Mesenteric fat pad (tissue), 1 donor: ENCODE measurements at places on chromosomes 5 and 9. TPM values are rescaled to one million over a fixed set of nuclear protein-coding genes. Genes with fewer than 3 reads are reported as not detected.

The IL3 gene
- not detected for total RNA-seq

The UGT3A2 gene
- total RNA-seq: not detected

The CCL19 gene
- total RNA-seq: not detected

The MYMK gene
- total RNA-seq: not detected

- no peak for DNase-seq
Observed at GRCh38 chr9:132978451-132979131, at the start of gene GFI1B. Gene GFI1B, plus strand, starts transcription at chr9:132978694. Its CDS starts 7,985 bp downstream, at chr9:132986679.

GRCh38 chr5:67334373-67334772, 137.8 kb upstream of the CD180 start:
- no peak for DNase-seq

GRCh38 chr9:11338130-11338529, 725.3 kb upstream of the PTPRD start:
- DNase-seq: no peak

DNA sequence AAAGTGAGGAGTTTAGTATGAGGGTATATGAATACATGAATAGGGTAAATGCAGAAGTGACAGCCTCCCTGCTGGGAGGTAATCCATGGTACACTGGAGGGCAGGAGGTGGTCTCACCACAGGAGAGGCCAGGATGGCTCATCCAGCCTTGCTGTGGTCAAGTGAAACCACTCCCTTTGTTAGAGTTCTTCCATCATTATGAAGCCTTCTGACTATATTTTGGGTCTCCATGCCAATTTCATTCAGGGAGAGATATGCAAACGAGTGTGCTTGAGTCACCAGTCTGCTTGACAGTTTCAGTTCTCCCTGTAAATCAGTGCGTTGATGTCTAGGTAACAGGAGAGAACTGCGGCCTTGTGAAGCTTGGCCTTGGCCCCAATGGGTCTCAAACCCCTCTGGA, 16.4 kb downstream of the PPP3R2 start:
- no peak for DNase-seq

- DNase-seq: no peak
Observed at GRCh38 chr5:57513785-57514184, 31.2 kb upstream of the ACTBL2 start.

DNA sequence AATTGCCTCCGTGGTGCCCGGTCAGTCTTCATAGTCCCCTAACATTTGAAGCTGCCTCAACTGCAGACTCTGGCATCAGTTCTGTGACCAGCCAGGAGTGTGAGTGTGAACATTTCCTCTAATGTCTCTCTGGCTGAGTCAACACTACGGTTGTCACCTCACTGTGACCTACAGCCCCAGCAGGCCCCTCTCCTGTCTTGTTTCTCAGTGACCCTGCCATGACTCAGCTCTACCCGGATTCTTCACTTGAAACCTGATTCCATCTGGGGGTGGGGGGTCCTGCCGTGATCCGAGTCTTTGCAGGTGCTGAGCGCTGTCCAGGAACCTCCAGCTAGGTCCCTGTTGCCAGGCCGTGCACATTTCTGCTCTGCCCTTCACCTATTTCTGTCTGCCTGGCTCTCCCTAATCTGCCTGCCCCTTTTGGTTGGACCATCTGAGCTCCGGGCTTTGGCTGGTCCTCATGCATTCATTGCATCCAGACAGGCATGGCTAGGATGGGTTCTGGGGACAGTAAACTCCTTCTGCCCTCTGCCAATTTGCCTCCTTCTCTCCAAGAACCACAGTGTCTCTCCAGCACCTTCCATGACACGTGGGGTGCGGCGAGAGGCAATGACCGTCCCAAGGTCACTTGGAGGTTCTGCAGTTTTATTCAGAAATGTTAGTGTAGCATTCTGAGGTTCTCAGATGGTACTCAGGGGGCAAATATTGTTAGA, 24.2 kb downstream of the STC2 start:
- DNase-seq: no peak

DNA sequence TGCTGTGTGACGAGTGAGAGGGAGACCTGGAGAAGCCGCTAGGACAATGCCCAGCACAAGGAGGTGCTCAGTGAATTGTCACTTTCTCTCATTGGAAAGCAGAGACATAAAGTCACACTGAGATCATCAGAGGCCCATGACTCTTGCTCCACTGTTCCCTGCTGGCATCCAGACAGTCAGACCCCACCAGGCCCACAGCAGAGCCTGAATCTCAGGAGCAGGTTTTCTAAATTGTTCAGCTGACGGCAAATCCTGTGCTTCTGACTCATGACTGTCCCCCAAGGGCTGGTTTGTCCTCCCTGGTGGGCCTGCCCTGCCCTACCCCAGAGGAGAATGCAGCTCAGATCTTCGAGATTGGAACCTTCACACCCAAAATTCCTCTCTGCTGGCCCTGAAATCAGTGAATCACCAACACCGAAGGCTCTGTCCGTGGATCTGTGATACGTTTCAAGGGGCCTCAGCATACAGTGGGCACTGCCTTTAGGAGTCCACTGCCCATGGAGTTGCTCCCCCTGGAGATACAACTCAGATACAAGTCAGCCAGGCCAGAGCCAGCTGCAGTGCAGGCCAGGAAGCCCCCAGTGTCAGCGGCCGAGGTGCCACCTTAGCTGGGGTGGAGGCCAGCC, 2.7 kb downstream of the PTGES start:
- no peak for DNase-seq

- no peak for DNase-seq
Observed at GRCh38 chr9:96612966-96613589, 6.6 kb downstream of the CDC14B start.

GRCh38 chr5:10578869-10579268, 15.0 kb downstream of the ANKRD33B start:
- no peak for DNase-seq

GRCh38 chr9:34541540-34541939, 18.8 kb upstream of the ENHO start:
- DNase-seq: peak; percentile 77

GRCh38 chr5:180027459-180028089, 44.0 kb downstream of the RNF130 start:
- DNase-seq: no peak

The INSL6 gene
- total RNA-seq: not detected

DNA sequence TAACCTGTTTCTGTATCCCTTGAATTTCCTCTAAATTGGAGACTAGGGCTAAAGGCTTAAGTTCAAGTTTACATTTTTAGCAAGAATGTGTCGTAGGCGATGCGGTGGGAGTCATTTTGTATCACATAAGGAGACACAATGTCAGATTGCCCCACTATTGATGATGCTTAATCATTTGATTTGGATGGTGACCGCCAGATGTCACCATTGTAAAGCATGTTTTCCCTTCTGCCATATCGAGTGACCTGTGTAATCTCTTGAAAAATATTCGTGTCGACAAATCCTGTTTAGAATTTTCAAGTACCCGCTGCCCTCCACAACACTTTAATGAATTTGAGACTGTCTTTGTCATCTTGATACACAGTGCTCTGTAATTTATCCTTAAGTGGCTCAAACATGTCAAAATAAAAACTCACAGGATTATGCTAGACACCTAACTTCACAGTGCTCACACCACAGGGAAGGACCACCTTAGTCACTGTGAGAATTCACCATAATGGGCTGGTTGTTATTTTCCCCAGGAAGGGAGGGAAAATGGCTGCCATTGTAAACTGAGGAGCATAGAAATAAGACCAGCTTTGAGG, 34.5 kb upstream of the SLC46A2 start:
- DNase-seq: no peak

The SLC1A1 gene
- total RNA-seq: 8.2 TPM

GRCh38 chr9:114745879-114746550, 59.8 kb downstream of the TNFSF15 start:
- no peak for DNase-seq

The TRPM3 gene
- 0.48 TPM for total RNA-seq

DNA sequence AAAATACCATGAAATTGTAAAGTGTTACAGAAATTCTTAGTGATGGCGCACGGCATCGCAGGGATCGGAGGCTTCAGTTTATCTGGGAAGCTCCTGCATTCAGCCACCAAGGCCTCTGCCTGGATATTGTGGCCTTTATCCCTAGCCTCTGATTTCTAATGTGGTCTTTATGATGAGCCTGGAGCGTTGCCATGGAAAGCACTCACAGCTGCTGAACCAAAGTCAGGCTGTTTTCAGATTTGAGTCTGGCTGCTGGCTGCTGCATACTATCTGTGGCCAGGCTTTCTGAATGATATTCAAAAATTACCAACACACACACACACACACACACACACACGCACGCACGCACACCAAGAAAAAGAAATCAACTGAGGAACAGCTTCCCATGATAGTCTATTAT, 101.1 kb upstream of the ZNF366 start:
- no peak for DNase-seq

DNA sequence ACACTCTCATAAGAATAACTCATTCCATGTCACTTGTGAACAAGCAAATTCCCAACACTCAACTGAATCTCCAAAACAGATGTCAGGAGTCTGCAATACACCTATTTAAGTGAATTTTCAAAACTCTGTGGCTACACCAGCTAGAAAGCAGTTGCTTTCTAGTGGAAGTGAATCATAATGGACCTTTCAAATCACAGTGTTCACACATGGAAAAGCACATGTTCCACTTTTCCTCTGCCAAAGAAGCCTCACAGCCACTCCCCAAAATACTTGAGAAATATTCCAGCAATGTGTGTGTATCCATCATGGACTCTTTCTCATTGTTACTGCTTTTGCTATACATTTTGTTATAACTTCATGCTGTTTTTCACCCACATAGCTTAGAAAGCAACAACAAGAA, 17.4 kb downstream of the MARCHF3 start:
- DNase-seq: no peak

- no peak for DNase-seq
Observed at GRCh38 chr5:67921004-67921601, 294.5 kb upstream of the PIK3R1 start.

- DNase-seq: no peak
Observed at GRCh38 chr9:96078897-96079490, 203.5 kb downstream of the ERCC6L2 start.
